H9 (cell line): ENCODE measurements at places on chromosomes 5 and 9. TPM values are rescaled to one million over a fixed set of nuclear protein-coding genes. Genes with fewer than 3 reads are reported as not detected.

DNA sequence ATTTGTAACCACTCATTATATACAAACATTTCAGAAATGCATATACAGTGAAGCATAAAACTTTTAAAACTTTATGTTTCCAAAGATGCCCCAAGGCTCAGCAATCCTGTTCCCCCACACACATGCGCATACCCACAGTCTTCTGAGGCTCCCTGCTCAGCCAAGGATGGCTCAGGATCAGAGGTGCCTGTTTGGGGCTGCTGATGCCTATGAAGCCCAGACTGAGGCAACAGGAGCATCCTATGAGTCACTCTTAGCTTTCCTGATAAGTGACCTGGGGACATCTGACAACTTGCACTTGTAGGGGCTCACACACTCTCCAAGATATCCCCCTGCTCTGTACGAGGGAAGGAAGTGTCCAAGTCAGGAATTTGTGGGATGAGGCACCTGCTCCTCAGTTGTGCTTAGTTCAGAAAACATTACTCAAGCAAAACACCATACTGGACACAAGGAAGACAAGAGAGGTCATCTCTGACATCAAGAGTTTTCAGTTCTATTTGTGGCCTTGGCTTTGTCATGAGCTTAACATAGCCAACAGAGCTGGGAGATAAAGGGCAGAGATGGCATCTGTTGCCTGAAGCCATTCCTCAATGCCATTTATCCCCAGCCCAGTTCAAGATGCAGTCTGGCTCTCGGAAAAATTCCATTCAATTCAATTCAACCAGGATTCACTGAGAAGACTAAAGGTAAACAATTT lies 62.3 kb downstream of the NIPSNAP3B start:
- DNase-seq: no peak

GRCh38 chr5:123294544-123294943 lies 128.7 kb downstream of the CEP120 start:
- no peak for DNase-seq

GRCh38 chr5:168073311-168073710 lies 218.1 kb upstream of the WWC1 start:
- no peak for DNase-seq

DNA sequence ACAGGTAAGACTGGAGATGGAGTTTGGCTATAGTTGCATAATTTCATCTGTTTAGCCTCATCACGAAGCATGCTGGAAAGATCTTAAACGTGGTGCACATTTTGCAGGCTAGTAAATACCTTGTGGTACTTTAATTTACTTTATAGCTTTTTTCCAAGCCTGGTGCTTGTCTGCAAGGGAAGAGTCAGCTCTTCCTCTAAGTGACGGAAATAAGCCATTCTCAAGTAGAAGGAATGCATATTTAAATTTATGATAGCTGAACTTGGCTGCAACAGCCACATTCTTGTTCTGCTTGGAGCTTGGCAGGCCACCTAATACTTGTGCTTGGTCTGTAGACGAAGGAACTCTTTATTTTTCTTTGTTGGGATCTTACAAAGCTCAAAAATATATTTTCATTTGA lies 188.0 kb upstream of the PIK3R1 start:
- no peak for DNase-seq

GRCh38 chr9:75487856-75488718 lies 399.8 kb downstream of the OSTF1 start:
- DNase-seq: no peak

DNA sequence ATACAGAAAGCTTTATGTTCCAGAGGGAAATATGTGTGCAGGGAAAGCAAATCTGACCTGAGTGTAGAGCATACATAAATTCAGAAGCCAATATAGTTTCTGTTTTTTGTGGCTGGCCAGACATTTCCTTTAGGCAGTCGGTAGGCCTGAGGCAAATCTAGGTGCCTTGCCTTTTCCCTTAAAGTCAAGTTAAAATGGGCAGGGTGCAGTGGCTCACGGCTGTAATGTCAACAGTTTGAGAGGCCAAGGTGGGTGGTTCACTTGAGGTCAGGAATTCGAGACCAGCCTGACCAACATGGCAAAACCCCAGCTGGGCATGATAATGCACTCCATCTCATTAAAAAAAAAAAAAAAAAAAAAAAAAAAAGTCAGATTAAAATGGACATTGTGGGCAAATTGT lies 31.2 kb downstream of the PHAX start:
- no peak for DNase-seq

DNA sequence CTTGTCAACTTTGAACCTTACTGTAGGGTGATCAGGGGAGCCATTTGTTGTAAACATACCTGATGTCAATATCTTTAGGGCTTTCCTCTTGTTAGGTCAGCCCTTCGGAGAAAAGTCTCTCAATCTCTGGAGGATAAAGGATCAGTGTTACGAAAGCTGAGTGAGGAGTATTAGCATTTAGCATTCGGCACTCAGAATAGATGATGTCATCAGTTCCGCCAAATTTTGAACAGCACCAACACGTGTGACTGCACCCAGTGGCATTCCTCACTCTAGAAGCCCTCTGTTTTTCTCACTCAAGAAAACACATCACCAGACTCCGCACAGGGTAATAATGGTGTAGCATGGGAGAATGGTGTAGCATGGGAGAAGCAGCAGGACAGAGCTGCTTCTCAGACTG lies 87.8 kb downstream of the RASEF start:
- no peak for DNase-seq

GRCh38 chr5:179679014-179679674 lies 1.7 kb downstream of the CBY3 start:
- peak; percentile 91 for DNase-seq

DNA sequence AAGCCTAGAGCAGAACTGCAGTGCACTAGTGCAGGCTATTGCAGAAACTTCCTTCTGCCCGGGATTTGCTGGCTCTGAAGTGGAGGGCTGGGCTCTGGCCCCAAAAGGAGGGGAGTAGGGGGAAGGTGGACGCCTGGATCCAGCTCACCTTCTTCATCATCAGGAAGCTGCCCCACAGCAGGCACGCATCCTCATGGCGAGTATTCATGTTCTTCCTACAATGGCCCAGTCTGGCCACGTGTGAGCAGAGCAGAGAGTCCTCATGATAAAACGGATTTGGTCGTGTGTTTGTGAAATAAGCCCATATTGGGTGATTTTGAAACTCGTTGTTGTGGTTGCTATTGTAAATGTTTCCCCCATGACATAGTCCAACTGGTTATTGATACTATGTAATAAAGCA lies 8.2 kb upstream of the GLIPR2 start:
- no peak for DNase-seq

- no peak for DNase-seq
Measured at GRCh38 chr9:20250791-20251190, 371.5 kb downstream of the MLLT3 start.

- no peak for DNase-seq
Measured at GRCh38 chr9:107881626-107882300, 392.2 kb upstream of the KLF4 start.

DNA sequence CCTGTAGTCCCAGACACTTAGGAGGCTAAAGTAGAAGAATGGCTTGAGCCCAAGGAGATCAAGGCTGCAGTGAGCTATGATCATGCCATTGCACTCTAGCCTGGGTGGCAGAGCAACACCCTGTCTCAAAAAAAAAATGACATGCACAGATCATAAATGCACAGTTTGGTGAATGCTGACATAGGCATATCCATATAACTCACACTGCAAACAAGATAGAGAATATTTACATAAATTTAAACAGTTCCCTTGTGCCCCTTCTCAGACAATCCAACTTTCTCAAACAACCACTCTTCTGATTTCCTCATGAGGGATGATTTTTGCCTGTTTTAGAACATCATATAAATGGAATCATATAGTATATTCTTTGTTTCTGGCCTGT lies 88.7 kb upstream of the CAST start:
- DNase-seq: no peak

DNA sequence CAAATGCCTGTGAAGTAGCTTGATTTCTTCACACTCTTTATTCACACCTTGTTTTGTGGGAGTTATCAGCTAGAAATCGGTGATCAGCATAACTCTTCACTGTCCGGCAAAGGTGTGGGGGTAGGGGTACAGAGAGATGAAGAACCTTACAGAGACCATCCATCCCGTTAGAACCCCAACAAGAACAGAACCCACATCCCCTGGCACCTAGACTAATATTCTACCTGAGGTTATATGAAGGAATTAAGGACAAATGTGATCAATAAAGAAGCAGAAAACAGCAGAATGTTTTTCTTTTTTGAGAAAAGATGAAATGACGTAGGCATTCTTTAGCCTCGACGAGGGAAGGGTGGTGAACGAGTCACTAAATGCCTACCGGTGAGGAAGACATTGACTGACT lies 44.7 kb downstream of the FANCC start:
- DNase-seq: no peak

DNA sequence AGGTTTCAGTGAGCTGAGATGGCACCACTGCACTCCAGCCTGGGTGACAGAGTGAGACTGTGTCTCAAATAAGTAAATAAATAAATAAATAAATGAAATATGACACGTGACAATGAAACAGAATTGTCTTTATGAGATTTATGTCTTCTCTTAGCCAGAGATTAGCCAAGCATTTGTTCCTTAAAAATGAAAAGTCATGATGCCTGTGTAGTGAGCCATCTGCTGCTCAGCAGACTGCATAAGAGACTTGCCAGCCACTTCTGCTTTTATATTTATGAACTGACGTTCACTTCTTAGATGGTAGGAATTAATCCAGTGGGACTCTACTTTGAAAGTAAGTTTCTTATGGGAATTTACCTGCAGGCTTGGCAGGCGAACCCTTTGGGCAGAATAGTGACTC lies 227.4 kb downstream of the NR3C1 start:
- no peak for DNase-seq

DNA sequence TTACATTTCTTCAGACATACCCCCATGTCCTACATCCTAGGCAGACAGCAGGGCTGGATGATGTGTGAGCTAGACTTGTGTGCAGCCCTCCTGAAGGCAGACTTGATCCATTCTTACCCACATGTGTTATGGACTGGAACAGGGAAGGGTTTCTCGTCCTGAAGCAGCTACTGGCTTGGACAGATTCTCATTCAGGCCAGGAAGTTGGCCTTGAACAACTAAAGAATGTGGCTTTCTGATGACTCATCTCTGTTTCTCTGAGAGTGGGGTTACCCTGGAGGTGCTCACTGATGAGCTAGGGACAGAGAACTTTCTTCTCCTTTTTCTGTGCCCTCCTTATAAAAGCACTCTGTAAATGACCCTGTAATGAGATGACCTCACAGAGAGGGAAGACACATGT lies 246.5 kb downstream of the PCSK5 start:
- DNase-seq: no peak

GRCh38 chr9:18077941-18078678 lies 395.8 kb upstream of the ADAMTSL1 start:
- no peak for DNase-seq

DNA sequence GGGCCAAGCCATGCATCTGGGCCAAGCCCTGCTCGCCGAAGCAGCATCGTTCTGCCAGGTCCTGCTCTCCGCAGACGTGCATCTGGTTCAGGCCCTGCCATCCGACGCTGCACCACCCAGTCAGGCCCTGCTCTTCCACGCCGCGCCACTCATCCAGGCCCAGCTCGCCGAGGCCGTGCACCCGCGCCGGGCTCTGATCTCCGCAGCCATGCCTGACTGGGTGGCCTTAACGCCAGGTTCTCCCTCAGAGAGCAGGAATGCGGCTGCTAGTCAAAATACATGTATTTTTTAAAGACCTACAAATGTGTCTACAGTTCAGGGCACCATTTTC lies 891.1 kb upstream of the CTNND2 start:
- no peak for DNase-seq

GRCh38 chr5:120735076-120735475 lies 271.0 kb downstream of the PRR16 start:
- DNase-seq: no peak

- no peak for DNase-seq
Measured at GRCh38 chr9:16816011-16816410, 54.5 kb downstream of the BNC2 start.

DNA sequence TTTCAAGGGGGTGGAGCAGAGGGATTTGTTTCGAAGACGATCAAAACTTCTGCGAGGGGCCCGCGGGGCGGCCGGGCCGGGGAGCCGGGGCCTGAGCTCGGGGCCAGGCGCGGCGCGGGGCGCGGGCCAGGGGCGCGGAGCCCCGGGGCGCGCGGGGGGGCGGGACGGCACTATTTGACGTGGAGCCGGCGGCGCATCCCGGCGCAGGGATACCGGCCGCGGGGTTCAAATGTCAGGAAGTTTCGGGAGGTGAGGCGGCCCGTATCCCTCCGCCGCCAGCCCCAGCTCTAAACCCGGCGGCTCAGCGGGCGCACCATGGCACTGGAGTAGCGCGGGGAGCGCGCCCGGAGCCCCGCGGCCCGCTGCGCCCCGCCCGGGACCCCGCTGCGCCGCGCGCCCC lies at the start of gene LMX1B:
TSS of gene LMX1B (plus strand) at position 278 of the 400 bp plus-strand sequence. CDS start 522 bp downstream, outside the sequence.
- DNase-seq: peak; percentile 72

GRCh38 chr5:152701305-152701949 lies 296.3 kb upstream of the NMUR2 start:
- no peak for DNase-seq

- DNase-seq: no peak
Measured at GRCh38 chr5:151148583-151148982, 9.0 kb downstream of the ANXA6 start.

GRCh38 chr5:189486-189885 lies 1.8 kb upstream of the LRRC14B start:
- DNase-seq: no peak

DNA sequence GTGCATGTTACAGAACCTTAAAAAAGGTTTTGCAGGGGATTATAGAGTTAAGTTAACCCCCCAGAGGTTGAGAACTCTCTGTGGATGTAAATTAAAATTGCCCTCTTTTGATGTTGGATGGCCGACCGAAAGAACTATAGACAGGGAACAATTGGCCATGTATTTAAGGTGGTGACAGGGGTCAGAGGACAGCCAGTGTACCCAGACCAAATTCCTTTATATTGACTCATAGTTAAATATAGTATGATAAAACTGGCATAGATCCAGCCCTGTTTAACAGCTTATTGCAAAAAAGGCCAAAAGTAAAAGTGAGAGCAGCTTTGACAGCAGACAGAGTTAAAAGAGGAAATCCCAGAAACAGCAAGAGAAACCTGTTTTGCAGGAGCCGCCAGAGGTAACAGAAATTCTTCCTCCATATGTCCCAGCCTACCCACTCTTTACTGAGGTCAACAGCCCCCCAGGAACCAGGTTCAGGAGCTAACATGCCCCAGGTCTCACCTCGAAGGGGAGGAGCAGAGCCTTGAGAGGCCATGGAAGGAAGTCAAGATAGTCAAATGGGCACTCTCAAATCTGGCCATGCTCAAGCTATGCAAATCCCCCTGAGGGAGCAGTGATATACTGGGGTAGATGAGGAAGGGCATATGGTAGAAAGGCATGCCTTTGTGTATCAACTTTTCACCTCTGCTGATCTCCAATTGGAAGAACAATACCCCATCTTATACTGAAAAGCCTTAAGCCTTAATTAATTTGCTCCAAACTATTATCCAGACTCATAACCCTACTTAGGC lies 156.4 kb upstream of the COX7C start:
- DNase-seq: no peak

GRCh38 chr5:59035681-59036080 lies 452.8 kb downstream of the RAB3C start:
- no peak for DNase-seq

Gene RBM18
- 18.3 and 18.9 TPM in 2 replicates for total RNA-seq

Gene TRIM36
- total RNA-seq: 14.6 and 19.3 TPM in 2 replicates

Gene NPR3
- not detected in 2 replicates for total RNA-seq

Gene CCDC180
- total RNA-seq: 5.9 and 6.1 TPM in 2 replicates

Gene WNK2
- 69.4 and 70.5 TPM in 2 replicates for total RNA-seq

Gene FGF1
- total RNA-seq: 3.2 and 4.6 TPM in 2 replicates
